Muscle of back (tissue), 13 donors: ENCODE measurements at places on chromosomes 3 and 15. TPM values are rescaled to one million over a fixed set of nuclear protein-coding genes. Genes with fewer than 3 reads are reported as not detected.

The FBLN2 gene
- polyA plus RNA-seq, result 107 TPM

The LSAMP gene
- polyA plus RNA-seq, result 13.9 TPM

The GRIP2 gene
- polyA plus RNA-seq, result 20.4 TPM

The CHRNA3 gene
- polyA plus RNA-seq, result 0.13 TPM

The CIB2 gene
- 23.1 TPM for polyA plus RNA-seq

The TMEM266 gene
- polyA plus RNA-seq, result 0.34 TPM

The OR5K2 gene
- not detected for polyA plus RNA-seq

The PLA1A gene
- not detected for polyA plus RNA-seq

The IL17RC gene
- 19.6 TPM for polyA plus RNA-seq

- DNase-seq, result no peak
These were observed 244.7 kb upstream of the ZPLD1 start for GRCh38 chr3:102189956-102190723.

GRCh38 chr3:132870541-132870940, 148.3 kb upstream of the NPHP3 start:
- DNase-seq, result peak; percentile 35

GRCh38 chr3:128113817-128114794, 9.5 kb downstream of the RUVBL1 start:
- no peak for DNase-seq

DNA sequence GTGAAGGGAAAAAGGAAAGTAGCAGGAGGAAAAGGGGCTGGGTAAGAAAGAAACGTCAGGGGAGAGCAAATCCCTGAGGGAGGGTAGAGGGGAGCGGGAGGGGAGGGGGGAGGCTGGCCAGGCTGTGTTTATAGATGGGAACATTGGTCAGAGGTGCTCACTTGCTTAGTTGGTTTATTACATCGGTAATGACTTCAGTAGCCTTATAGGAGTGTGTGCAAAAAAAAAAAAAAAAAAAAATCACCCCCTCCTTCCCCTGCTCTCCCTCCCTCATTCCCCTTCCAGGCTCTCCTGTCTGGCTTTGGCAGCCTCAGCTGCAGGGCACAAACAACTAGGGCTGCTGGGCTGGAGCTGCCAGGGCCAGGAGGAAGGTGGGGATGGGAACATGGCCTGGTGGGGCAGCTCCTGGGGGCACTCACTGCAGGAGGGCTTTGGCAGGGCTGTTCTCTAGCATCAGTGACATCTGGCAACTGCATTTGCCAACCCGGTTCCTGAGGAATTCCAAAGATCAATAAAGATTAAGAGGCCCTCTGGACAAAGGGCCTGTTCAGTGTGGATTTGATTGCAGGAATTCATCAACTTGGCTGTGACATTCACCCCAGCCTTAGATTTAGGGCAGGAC, 334.5 kb upstream of the FRG2C start:
- DNase-seq, result no peak

GRCh38 chr15:87604857-87605446, 651.6 kb downstream of the NTRK3 start:
- no peak for DNase-seq

DNA sequence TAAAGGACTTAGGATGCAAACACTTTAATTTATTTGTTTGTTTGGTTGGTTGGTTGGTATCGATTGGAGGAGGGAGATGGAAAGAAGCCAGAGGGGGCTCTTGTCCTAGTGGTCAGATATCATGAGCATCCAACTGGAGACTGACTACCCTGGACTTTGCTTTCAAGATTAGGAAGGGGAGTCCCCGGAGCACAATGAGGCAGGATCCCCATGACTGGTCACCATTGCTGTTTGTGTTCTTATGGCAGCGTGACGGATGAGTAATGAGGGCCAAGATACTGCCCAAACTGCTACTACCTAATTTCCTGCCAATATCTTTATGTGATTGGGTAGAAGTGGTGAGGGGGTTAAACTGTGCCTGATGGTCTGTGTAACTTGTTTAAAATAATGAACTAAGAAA, 354.6 kb upstream of the ROPN1 start:
- no peak for DNase-seq

GRCh38 chr3:170749765-170750477, 120.1 kb downstream of the RPL22L1 start:
- no peak for DNase-seq

DNA sequence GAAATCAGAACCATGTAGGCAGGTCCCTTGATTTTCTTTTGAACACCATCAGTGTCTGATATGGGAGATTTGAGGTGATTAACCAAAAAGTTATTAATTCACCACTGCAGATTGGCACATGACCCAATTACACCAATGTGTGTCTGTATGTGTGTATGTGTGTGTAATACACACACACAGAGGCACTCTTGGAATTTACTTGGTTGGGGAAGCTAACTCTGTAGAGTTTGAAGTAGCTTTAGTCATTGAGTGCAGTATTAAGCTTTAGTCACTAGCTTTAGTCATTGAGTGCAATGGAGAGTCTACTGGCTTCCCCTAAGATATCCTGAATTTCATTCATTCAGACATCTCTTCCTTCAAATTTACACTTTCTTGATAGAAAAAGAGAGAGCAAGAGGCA, 109.4 kb upstream of the C15orf61 start:
- DNase-seq, result no peak

DNA sequence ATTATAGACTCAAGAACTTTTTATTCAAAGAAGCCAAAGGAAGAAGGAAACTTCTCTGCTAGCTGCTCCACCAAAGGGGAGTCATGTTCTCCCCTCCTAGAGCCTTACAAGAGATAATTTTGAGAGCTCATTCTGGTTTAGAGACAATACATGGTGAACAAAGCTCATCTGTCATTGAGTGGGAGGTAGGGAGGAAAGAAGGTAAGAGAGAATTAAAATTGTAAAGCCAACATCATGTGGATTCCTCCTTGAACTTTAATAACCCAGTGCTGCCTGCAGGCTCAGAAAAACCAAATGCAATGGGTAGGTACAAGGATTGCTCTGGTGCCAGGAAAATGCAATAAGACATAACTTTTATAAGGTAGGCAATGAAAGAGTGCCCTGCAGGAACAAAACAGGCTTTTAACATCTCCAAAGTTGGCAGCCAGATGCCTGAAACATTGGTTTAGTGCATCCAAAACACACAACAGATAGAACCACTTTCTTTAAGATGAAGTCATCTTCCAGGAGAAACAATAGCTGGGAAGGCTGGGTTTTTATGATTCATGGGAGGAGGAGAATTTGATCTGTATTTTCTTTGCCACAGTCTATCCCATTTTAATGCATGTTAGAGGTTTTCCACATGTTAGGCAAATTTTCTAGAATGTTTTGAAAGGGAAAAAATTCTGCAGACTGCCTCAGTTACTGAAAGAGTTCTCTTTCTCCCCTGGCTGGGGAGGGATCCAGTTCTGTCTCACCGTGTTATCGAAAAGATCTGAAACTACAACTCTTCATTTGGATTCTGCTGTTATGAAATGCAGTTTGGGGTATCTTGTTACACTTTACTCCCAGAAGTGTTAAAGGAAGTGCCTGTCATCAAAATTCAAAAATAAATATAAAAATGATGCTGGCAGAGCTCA, 11.3 kb upstream of the ARHGEF3 start:
- no peak for DNase-seq

- DNase-seq, result no peak
These were observed 6.4 kb upstream of the CSTA start for GRCh38 chr3:122318620-122319019.

DNA sequence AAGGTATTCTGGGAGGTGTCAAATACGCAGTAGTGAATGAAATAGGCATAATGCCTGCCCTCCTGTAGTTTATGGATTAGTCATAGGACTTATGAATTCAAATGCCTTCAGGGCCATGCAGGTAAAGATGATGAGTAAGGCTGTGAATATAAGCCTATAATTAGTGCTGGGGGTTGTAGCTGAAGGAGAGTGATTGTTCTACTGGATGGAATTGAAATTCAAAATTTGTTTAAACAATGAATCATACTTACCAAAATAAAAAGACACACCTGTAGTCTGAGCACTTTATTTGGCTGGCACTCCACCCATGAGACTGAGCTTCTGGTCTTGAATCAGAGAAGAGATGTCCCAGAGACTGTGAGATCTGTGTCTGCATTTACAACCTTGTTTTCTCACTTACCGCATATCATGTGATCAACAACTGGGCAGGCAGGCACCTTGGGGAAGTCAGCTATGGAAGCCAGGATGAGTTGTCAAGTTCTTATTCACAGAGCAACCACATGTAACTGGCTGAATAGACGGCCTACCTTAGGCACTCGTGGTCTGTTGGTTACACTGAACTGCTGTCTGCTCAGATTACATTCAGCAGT, 291.8 kb downstream of the NAALADL2 start:
- DNase-seq, result no peak

DNA sequence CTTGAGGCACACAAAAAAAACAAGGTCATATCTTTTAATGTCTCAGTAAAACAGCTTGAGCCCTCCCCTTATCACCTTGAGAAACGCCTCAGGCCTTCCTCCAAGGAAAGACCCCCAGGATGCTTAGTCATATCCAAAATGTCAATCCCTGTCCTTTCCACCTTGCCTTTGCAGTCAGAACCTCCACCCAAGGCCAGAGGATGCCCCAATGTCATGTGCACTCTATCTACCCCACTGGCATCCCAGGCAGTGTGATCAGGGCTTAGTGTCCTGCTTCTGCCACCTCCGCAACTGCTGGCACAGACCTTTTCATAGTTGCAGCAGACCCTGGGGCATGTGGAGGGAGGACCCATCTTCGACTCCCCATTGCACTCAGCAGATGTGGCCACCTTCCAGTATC, 268.0 kb upstream of the LRRFIP2 start:
- DNase-seq, result no peak

DNA sequence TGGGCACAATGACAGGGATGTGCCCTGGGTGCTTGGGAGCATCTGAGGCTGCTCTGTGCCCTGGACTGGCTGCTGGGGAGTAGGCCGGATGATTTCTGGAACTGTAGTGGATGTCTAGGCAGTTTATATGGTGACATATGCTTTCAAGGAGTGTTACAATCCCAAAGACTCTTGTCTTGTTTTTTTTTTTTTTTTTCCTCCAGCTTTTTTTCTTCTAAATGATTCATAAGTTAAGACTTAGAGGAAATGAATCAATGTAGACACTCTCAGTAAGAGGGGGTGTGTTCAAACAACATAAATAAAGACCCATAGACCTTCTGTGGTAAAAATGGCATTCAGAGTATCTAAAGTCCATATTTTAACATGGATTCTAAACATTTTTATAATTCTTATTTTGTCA, 706.1 kb upstream of the GOLIM4 start:
- no peak for DNase-seq

DNA sequence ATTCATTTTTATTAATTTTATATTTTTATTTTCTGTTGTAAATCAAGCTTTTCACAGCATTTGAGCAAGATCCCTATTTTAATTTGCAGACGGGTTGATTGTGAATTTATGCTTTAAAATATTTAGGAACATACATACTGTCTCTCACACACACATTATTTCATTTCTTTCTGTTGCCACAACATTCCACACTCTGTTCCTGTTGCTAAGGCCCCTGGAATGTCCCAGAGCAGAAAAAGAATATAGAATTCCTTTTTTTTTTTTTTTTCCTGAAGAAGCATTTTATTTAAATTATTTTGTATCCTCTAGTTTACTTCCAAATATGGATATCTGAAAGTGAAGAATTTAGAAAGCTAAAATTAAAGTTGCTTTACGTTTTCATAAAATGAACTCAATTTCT, 36.8 kb upstream of the SCAANT1 start:
- DNase-seq, result peak; percentile 75

DNA sequence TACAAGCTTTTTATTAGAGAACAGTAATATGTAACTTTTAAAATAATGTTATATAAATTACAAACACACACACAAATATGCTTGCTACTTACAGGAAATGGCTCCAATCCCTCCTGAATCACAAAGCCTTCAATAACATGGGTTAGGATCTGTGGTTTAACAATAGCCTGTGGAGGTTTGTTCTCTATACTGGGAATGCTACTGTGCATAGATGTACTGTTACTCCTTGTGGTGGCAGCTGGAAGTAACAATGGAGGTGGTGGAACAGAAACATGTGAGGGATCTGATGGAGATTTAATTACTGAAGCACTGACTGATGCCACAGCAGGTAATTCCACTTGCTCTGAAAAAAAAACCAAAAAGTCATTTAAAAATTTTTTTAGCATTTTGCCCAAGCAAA, 64.4 kb downstream of the PHC3 start:
- DNase-seq, result no peak

- no peak for DNase-seq
These were observed 43.2 kb downstream of the HRH1 start for GRCh38 chr3:11197484-11197883.

DNA sequence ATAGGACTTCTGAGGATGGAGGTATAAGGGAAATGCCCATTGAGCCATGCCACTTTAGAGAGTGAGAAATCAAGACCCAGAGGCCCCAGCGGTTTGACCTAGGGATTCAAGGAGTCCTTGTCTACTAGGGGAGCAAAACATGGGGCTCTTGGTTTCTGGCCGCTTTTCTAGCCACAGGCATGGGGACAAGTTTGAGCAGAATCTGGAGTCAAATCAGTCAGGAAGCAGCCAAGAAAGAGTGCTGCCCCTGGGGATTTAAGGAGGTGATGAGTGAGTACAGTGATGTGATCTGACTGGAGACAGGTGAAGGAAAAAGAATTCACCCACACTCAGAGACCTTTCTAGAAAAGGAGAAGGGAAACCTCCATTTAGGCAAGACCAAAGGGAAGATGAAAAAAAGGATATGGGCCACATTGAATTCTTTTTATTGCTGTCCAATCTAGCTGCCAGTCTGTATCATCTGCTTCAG, 244.0 kb upstream of the TBC1D5 start:
- DNase-seq, result no peak

- no peak for DNase-seq
These were observed 81.9 kb upstream of the TOPAZ1 start for GRCh38 chr3:44159696-44160300.
